ENCODE measurements at places on chromosomes 11 and 22.

GRCh38 chr11:76690736-76691135, 20.2 kb upstream of the LRRC32 start:
- peak; percentile 37 for DNase-seq

DNA sequence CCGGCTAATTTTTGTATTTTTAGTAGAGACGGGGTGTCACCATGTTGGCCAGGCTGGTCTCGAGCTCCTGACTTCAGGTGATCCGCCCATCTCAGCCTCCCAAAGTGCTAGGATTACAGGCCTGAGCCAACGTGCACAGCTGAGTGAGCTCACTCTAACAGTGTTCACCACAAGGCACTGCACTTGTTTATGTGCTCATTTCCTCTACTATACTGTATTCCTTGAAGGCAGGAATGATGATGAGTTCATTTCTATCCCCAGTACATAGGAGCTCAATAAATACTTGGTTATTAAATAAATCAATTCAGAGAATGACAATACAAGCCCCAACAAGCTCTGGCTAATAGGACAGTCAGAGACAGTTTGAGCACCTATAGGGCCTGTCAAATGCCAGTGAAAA, 29.1 kb downstream of the ALG8 start:
- no peak for DNase-seq

GRCh38 chr11:61574611-61575010, 6.3 kb downstream of the SYT7 start:
- no peak for DNase-seq

DNA sequence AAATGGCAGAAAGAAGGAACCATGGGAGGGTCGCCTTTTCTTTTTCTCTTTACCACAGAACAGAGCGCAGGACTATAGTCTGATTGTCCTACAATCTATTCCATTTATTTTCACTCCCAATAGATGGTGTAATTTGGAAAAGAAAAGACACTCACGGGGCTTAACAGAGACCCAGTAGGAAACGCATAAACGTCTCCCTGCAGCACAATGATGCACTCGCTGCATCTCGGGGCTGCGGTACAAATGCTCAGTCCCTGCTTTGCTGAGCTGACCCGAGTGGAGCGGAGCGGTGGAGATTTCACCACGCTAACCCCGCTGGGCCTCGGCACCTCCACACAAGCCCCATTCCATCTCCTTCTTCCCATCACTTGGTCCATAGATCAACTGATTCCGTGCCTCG, 1.5 kb downstream of the FEZ1 start:
- DNase-seq = no peak

- no peak for DNase-seq
Measured at GRCh38 chr11:115808351-115808940, 304.2 kb upstream of the CADM1 start.

DNA sequence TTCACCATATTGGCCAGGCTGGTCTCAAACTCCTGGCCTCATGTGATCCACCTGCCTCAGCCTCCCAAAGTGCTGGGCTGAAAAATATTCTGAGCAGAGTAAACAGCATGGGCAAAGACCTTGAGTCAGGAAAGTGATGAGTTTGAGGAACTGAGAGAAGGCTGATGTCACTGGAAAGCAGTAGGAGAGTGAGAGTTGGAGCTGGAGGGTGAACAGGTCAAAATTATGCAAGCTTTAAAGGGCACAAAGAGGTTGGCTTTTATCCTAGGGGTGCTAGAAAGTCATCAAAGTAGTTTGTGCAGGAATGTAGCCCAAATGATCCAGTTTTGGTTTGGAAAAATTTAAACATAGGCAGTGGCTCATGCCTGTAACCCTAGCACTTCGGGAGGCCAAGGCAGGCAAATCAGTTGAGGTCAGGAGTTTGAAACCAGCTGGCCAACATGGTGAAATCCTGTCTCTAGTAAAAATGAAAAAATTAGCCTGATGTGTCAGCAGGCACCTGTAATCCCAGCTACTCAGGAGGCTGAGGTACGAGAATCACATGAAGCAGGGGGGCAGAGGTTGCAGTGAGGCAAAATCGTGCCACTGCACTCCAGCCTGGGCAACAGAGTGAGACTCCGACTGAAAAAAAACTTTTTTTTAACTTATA, 44.7 kb upstream of the CXCR5 start:
- DNase-seq = peak; percentile 55

DNA sequence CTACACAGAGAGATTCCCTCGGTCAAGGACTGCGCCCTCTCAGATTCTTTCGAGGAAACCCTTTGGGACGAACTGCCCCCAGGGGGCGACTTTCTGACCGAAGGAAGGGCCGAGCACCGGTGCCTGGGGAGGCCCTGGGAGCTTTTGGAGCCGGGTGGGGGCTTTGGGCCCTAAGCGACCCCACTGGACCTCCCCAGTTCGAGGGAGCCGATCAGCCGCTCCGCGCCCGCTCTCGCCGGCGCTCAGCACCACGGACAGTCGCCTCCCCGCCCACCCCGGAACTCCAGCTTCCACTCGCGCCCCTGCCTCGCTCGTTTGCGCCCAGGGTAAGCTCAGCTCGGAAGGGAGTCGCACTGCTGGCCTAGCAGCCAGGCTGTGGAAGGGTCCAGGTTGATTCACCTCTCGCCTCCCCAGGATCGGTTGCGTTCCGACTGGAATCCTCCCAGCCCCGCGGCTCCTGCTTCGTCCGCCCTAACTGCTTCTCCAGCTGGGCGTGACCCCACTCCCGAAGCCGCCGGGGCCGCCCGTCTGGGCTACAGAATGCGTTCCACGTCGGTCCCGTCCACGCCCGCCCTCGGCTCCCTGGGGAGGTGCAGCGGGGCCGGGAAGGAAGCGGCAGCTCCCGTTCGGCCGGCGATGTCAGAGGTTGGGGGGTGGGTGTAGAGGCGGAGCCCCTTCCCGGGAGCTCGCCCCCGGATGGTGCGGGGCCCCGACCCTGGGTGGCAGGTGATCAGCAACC, 428 bp downstream of the SCN3B start:
- DNase-seq = peak; percentile 47

DNA sequence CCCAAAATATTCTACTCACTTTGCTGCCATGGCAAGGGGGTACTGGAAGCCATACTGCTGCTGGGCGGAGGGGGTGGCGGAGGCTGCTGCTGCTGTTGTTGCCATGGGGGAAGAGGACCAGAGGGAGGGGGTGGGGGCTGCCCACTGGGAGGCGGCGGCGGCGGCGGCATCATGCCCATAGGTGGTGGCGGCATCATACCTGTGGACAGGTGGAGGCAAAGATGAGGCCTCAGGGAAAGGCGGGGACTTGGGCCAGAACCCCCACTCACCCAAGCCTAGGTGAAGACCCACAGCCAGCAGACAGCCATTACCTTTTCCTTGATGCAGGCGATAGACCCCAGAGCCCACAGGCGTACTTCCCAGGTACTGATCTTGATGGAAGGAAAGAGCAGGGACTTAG, 7.1 kb upstream of the PYGM start:
- DNase-seq = no peak

GRCh38 chr11:73412308-73412707, 36.1 kb downstream of the RELT start:
- DNase-seq = no peak

GRCh38 chr22:29313126-29313575, 2.3 kb downstream of the RASL10A start:
- DNase-seq = no peak

DNA sequence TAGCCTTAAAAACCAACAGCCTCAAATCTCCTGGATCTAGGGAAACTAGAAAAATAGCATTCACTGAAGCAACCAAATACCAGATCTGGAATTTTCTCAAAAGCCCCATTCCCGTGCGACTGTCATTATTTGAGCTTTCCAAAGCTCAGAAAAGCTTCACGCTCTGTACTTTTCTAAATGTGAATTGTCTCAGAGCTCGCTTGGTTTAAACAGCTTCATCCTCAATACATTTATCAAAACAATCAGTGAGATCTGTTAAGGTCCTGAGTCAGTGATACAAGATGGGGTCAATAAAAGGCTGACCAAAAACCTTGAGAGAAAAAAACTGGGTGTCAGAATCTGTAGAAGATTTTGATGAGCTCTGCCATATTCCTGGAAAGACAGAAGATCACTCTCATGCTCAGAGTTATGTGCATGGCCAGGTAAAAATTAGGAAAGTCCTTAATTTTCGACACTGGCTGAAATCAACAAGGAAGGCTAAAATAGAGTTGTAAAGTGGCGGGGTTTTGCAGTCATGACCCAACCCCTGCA, 60.2 kb upstream of the VPREB1 start:
- DNase-seq = no peak

- DNase-seq = no peak
Measured at GRCh38 chr11:127445476-127445875, 444.9 kb upstream of the KIRREL3 start.

- DNase-seq = no peak
Measured at GRCh38 chr11:8707541-8708191, 25.1 kb downstream of the RPL27A start.

GRCh38 chr22:23845265-23846080, 6.7 kb upstream of the DERL3 start:
- DNase-seq = no peak

- no peak for DNase-seq
Measured at GRCh38 chr11:60080535-60080934, 7.9 kb upstream of the MS4A2 start.

DNA sequence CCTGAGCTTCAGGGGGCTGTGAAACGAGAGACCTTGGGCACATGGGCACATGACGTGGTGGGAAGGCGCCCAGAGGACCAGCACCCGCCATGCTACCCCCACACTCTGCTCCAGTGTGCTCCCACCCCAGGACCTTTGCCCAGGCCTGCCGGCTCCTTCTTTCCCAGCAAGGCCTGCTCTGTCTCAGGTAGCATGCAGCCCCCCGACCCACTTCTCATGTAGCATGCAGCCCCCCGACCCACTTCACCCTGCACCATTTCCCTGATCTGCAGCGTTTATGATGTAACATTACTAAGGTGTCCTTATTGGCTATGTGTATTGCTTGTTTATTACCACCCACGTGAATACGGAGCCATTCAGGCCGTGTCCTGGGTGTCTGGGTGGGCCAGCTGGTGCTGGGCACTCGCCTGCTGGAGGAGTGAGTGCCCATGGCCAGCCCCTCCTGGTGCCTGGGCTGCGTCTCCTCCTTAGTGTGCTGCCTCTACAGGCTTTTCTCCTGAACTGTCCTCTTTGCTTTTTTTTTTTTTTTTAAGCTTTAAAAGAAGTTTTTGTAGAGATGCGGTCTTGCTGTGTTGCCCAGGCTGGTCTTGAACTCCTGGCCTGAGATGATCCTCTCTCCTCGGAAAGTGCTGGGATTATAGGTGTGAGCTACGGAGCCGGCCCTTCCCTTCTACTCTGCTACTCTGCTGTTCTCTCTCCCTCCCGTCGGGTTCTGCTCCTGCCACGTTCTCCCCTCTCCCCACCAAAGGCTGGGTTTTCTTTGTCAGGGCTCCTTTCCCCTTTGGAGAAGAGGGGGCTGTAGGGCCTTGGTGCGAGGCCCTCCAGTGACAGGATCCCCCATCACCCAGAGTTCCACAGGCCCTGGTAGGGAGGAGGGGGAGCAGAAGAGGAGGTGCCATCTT, 29.4 kb downstream of the LRP5 start:
- no peak for DNase-seq

GRCh38 chr11:125262194-125262829, 97.8 kb downstream of the PKNOX2 start:
- no peak for DNase-seq

DNA sequence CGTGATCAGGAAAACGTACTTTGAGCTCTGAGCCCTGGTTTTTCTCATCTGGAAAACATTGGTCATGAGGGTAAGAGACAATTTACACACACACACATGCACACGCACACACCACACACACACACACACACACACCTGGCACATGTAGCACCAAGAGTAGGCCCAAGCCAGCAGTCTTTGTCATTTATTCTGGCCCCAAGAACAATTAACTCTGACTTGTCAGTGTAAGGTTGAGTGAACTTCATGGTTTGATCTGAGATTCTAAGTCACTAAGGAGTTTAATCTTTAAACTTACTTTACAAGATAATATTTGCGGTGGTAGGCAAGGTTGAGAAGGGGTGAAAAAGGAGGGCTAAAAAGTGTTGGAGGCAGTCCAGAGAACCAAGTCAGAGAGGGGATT, 44.1 kb downstream of the MMP20 start:
- DNase-seq = no peak

DNA sequence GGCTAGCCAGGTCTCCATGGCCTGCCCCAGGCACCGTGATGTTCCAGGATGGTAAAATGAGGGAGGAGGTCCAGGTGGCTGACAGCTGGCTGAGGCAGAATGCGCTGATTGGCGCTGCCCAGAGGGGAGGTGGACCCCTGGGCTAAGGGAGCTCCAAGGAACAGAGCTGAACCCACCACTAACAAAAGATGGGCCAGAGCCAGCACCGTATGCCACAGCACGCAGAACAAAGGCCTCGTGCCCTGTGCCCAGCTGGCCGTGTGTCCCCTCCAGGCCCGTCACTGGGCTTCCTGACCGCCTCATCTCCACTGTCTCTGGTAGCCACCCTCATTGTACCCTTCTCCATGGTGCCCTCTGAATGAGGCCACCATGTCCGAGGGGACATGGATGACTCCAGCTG, 19.6 kb upstream of the PRODH start:
- no peak for DNase-seq

DNA sequence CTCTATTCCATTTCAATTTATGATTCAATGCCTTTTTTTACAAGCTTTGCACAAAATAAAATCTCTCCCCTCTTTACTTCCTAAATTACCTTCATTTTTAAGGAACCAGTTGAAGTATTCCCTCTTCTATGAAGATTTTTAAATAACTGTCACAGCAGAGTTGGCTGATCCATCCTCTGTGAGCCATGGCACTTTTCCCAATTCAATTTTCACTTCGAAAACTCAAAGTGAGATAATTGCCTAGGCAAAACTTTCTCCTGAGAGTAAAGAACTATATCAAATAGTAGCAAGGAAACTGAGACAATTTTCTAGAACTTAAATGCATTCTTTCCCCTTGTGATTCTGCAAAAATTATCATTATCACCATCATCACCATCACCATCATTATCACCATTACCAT, 259.9 kb upstream of the ARHGAP20 start:
- DNase-seq = no peak

- DNase-seq = peak; percentile 82
Measured at GRCh38 chr11:4049006-4049405, 45.6 kb upstream of the RRM1 start.

GRCh38 chr22:46829941-46830715, 67.7 kb downstream of the TBC1D22A start:
- DNase-seq = no peak

DNA sequence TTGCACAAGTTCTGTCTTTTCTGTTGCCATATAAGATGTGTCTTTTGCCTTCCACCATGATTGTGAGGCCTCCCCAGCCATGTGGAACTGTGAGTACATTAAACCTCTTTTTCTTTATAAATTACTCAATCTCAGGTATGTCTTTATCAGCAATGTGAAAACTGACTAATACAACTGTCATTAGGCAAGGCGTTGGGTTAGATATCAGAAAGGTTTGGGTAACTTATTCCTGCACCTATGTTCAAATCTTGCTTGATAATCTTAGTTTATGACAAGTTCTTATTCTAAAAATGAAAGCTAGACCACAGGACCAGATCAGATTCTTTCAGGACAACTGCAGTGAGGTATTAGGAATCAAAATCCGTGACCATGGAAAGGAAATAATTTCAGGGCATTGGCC, 160.6 kb upstream of the BDNF start:
- no peak for DNase-seq

DNA sequence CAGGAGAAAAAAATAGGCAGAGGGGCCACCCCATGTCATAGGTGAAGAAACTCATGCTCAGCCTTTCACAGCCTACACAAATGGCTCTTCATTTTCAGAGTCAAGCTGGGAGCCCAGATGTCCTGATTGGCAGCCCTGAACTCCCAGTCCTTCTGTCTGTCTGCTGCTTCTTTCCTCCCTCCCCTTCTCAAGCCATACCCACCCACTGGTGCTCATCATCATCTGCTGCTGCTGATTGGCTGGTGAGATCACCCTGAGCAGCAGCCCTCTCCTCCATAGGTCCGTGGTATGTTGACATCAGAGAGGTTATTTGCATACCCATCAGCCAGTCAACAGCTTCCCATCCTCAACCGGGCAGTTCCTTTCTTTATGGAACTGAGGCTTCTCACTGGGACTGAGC, 46.1 kb upstream of the PRDM11 start:
- DNase-seq = peak; percentile 96

All from NB4 (cell line).